ENCODE measurements at places on chromosomes 13 and 19.

GRCh38 chr19:2854849-2855248 lies 12.3 kb upstream of the ZNF556 start:
- no peak for DNase-seq

- DNase-seq, result no peak
Measured at GRCh38 chr13:97660594-97661260, 226.8 kb downstream of the RAP2A start.

GRCh38 chr13:50444726-50445125 lies 398.8 kb downstream of the DLEU7 start:
- no peak for DNase-seq

GRCh38 chr13:92221916-92222315 lies 823.5 kb downstream of the GPC5 start:
- DNase-seq, result no peak

DNA sequence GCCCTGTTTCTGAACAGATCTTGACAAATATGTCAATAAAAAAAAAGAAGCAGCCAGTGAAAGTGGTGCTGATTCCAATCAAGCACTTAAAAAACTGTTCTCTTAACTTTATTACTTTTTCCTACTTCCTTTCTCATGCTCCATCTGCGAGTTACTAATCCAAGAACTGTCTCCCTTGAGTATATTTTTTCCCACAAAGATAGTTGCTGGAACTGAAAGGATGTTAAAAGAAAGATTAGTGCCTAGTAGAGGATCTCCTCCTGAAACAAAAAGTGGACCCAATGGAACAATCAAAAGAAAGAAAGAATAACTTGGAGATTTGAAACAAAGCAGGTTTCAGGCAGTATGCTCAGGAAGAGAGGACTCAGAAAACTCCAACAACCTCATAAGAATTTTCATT lies 1034.8 kb downstream of the PCDH17 start:
- DNase-seq, result no peak

- DNase-seq, result peak; percentile 82
Measured at GRCh38 chr19:50025794-50026549, at the start of gene ZNF473. Gene ZNF473, plus strand, starts transcription at chr19:50026005. Its CDS starts 5,078 bp downstream, at chr19:50031083.

- no peak for DNase-seq
Measured at GRCh38 chr19:5369304-5369703, 28.7 kb upstream of the PTPRS start.

DNA sequence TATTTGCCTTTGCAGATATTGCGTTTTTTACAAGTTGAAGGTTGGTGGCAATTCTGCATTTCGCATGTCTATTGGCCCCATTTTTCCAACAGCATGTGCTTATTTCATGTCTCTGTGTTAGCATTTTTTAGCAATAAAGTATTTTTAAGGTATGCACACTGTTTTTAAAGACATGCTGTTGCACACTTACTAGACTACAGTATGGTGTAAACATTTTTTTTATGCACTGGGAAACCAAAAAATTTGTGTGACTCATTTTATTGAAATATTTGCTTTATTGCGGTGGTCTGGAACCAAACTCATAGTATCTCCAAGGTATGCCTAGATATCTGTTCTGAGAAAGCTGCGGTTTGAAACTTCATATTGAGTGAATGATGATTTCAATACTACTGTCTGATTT lies 55.4 kb upstream of the RNF113B start:
- no peak for DNase-seq

Data from activated CD8-positive, alpha-beta memory T cell treated with anti-CD3 and anti-CD28 coated beads for 1 hour (primary cell).